Caudate nucleus (tissue), 63 donors: ENCODE measurements at places on chromosomes 12 and 14.

DNA sequence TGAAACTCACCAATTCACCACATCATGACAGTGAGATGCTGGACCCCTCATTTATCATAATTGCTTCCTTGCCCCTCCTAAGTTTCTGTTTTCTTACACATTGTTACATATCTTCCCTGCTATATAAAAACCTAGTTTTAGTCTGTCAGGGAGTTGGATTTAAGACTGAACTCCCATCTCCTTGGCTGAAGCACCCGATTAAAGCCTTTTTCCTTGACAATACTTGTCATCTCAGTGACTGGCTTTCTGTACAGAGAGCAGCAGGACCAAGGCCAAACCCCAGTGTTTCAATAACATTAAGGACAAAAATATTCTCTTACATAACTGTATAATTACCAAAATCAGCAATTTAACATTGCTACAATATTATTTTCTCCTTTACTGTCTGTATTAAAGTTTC, 928.4 kb downstream of the TMTC2 start:
- no peak for DNase-seq

- no peak for DNase-seq
Measured at GRCh38 chr12:75960086-75960910, 71.3 kb downstream of the PHLDA1 start.

- no peak for DNase-seq
Measured at GRCh38 chr14:103427485-103428443, 42.5 kb downstream of the MARK3 start.

DNA sequence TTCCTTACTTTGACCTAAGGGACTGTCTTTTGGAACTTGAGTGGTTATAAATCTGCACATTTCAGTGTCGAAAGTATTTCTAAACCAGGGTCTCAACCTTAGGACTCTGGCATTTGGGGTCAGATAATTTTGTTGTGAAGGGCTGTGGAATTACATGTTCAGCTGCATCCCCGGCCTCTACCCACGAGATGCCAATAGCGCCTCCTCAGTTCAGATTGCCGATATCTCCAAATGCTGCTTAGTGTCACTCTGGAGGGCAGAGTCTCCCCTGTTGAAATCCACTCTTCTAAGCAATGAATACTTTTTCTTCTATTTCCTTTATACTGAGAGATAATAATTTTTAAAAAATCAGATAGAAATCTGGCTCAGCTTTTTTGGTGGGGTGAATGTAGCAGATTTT, 379.4 kb upstream of the RGS6 start:
- no peak for DNase-seq
